ENCODE measurements at places on chromosomes 11 and 22.
A peak's percentile ranks its signal among the peaks of the same experiment; 100 is the strongest.

- no peak for DNase-seq
Observed at GRCh38 chr22:46578251-46578823, 40.9 kb upstream of the CELSR1 start.

DNA sequence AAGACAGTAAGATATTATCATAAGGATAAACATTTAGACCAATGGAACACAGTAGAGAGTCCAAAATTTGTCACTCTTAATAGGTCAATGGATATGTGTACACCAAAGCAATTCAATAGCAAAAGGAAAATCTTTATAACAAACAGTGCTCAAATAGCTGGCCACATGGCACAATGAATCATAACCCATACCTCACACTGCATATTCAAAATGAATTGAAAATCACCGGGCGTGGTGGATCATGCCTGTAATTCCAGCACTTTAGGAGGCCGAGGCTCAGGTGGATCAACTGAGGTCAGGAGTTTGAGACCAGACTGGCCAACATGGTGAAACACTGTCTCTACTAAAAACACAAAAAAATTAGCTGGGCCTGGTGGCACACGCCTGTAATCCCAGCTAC is 8.4 kb downstream of the SNX32 start:
- DNase-seq, result no peak

DNA sequence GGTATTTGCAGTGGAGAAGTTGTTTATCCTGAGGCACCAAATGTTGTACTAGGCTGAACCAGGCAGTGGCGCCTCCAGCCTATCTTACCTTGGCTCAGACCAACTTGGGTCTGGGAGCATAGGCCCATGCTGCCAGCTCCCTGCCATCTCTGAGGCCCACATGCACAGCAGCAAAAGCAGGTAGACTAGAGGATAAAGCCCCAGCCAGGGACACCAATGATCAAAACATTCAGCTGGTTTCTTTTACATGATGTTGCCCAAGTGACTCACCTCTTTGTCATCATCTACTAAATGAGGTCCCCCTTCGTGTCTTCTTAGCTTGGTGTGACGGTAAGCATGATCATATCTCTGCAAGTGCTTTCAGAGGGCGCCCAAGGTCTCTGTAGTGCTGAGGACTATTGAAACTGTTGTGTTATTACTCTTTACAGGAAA is 112.1 kb upstream of the DRD2 start:
- DNase-seq, result peak; percentile 96

DNA sequence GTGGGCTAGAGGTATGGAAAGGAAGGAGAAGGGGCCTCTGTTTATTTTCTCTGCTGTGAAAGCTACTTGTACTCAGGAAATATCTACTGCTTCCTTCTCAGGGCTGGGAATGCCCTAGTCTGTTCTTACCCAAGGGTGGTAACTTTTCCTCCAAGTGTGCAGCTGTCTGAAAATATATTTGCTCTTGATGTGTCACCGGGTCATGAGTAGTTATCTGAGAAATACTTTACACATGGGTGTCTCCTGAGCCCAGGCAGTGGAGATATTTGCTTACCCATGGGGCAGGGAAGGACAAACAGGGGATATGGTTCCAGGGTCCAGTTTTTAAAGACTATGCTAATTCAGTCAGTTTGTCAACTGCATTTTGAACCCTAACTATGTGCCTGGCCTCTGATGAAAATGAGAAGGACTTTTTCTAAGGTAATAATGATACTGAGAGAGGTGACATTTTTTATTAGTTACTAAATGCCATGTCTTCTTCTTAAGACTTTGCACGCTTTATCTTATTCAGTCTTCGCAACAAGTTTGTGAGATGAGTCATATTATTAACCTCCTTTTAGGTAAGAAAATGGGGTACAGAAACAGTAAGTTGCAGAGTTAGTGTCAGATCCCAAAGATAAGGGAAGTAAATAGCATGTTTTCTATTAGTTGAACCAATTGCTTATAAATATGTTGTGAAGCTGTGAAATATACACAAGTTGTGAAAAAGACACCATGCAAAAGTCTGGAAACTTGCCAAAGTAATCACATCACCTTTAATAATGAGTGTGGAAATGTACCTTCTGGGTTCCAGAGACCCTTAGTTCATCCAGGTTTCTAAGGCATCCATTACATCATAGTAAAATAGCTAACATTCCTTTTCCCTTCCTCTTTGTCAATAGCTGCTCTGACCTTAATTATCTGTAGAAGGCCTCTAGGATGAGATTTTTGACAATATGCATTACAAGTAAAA is 22.9 kb downstream of the SYTL2 start:
- DNase-seq, result no peak

GRCh38 chr22:45399712-45400445 is 13.5 kb downstream of the SMC1B start:
- DNase-seq, result no peak

DNA sequence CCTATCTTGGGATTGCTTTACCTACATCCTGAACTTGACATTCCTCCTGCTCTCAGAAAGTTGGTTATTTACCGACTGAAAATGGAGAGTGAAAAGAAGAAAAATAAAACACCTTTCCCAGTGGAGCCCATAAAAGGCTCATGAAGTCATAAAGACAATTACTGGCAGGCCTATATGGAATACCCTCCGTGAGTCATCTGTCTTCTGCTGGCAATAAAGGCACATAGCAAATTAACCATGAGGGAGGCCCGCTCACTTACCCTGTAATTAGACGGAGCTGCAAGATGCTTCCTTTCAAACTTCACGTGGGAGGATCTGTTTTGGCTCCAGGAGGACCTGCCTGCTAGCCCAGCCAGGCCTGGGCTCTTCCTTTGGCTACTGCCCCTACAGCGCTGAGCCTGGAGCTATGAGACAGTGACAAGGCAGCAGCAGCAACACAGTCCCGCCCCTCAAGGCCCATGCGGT is 540.4 kb downstream of the BUD13 start:
- DNase-seq, result no peak

- DNase-seq, result no peak
Observed at GRCh38 chr11:34330653-34331052, 27.2 kb downstream of the ABTB2 start.

DNA sequence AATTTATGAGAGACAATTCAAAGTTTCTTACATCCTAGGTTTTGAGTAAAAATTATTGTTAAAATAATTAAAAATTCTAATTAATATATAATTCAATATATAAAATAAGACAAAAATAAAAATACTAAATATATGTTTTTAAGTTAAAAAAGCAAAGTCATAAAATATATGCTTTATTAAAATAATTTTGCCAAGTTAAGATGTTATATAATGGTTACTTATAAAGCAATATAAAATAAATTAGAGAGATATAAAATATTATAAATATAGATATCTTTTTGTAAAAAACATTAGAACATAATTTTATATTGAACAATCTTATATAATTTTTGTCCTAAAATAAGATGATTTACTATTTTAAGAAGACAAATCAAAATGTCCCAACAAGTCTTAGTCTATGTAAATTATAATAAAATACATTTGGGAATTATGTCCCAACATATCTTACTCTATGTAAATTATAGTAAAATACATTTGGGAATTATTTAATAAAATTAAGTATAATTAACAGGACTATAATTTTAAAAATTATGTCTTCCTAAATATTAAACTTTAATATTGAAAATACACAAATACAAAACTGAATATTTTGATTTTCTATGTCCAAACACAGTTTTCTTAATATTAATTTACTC is 67.7 kb upstream of the TOP3B start:
- DNase-seq, result no peak

GRCh38 chr11:123375832-123376231 is 54.2 kb upstream of the GRAMD1B start:
- DNase-seq, result no peak

- DNase-seq, result no peak
Observed at GRCh38 chr11:130945896-130946295, 29.6 kb upstream of the SNX19 start.

Data from activated CD4-positive, alpha-beta T cell treated with anti-CD3 and anti-CD28 coated beads, Interleukin-10, Interleukin-2, amounts not matched to agents 100 ng/mL and 50 ng/mL, durations not matched to agents 16 hours and 8 hours (primary cell).